ENCODE measurements at places on chromosomes 7 and 10. TPM values are rescaled to one million over a fixed set of nuclear protein-coding genes. Genes with fewer than 3 reads are reported as not detected.

Gene TMEM236
- total RNA-seq, result not detected

Gene GPR37
- total RNA-seq, result 4.7 TPM

Gene AOAH
- total RNA-seq, result not detected

Gene REEP3
- total RNA-seq, result 32.0 TPM

Gene OR2A42
- total RNA-seq, result not detected

Gene ANXA8L1
- total RNA-seq, result 0.17 TPM

Gene RPEL1
- under 0.01 TPM for total RNA-seq

Gene SUN3
- not detected for total RNA-seq

Gene CFAP43
- 0.16 TPM for total RNA-seq
